ENCODE measurements at places on chromosomes 6 and 20.

DNA sequence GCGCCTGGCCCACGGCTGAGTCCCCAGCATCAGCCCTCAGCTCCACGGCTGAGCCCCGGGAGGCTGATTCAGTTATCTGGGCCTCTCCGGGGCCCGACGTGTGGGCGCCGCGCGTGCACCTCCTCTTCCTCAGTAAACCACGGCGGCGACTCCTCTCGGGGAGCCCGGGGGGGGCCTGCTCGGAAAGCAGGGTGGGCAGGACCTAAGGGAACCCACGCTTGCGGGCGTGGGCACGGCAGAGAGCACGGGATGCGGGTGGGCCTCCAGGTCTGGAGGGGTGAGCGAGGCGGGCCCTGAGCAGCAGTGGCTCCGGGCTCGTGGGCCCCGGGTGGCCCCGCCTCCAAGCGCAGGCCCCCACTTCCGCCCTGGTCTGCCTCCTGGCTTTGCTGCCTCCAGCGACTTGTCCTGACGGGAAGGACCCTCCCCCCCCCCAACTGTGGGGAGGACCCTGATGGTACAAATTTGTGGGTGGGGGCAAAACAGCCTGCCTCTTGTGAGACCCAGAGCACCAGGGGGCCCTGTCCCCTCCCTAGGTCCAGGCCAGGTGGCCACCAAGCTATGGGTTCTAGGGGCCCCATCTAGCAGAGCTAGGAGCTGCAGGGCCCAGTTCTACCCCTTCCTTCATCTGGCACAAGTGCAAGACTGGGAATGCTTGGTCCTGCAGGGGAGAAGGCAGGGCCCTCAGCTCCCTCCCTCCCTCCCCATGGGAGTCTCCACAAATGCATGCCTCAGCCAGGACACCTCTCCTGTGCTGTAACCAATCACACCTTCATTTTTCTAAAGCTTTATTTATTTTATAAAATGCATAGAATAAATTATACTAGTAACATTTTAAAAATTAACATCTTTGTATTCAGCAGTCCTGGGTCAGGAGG is 16.9 kb downstream of the UCKL1 start:
- no peak for DNase-seq

- peak; percentile 42 for DNase-seq
Measured at GRCh38 chr6:106628658-106629102, 618 bp downstream of the RTN4IP1 start.

- DNase-seq: peak; percentile 62
Measured at GRCh38 chr6:107244082-107244741, 128.9 kb upstream of the BEND3 start.

DNA sequence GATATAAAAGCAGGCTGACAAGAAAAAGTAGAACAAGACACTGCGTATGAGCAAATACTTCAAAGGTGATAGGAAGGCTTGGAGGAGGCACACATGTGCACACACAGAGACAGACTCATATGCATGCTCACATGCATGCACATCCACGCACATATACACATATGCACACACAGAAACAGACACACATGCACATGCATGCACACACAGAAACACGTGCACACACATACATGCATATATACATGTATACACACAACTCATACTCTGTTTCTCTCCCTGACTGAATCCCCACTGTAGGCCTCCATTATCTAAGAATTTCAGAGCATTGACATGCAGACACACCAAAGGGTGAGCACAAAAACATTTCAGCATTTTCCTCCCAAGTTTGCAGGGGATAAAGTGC is 43.7 kb downstream of the VGLL2 start:
- DNase-seq: no peak

DNA sequence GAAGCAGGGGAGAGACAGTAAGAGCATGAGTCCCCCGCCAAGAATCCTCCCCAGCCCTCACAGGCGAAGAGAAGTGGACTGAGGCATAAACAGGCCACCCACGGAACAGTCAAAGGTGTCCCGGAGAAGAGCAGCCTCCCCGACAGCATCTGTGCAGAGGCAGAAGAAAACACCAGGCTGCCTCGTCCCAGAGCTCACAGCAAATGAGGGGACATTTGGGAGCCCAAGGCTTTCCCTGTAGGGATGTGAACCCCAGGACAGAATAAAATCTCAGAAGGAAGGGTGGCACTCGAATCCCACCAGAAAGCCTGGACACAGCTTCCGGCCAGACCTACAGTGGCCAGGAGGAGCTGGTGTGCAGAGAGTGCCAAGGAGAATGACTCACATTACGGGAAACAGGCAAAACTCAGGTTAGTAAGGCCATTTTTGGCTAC is 90.4 kb downstream of the DLL1 start:
- DNase-seq: no peak

GRCh38 chr6:2749969-2750600 is 637 bp downstream of the MYLK4 start:
- DNase-seq: peak; percentile 76
